M059J (cell line): ENCODE measurements at places on chromosomes 11 and 22. TPM values are rescaled to one million over a fixed set of nuclear protein-coding genes. Genes with fewer than 3 reads are reported as not detected.

- no peak for DNase-seq
These were observed 51.7 kb upstream of the RTL6 start for GRCh38 chr22:44549701-44550100.

Gene OR4C15
- not detected in 2 replicates for total RNA-seq

GRCh38 chr11:47485107-47485506, 36.2 kb upstream of the RAPSN start:
- no peak for DNase-seq

GRCh38 chr11:120909676-120910416, 114.1 kb upstream of the TBCEL start:
- no peak for DNase-seq

DNA sequence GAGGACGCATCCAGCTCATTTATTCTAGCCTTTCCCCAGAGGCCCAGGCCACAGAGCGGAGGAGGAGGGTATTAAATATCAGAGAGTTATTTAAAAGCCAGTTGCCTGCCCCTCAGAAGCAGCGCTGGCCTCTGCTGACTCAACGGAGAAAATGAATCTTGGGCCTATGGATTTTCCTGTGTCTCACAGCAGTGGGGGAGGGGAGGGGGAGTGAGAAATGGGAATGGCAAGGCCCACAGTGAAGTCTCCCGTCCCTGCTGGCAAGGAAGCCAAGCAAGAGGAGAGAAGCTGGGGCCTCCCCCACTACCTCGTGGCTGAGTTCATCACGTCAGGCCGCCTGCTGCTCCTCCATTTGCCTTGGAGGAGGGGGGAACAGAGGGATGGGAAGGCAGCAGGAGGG, 4.5 kb upstream of the TPBGL start:
- DNase-seq: no peak

Gene SCT
- not detected in 2 replicates for total RNA-seq

DNA sequence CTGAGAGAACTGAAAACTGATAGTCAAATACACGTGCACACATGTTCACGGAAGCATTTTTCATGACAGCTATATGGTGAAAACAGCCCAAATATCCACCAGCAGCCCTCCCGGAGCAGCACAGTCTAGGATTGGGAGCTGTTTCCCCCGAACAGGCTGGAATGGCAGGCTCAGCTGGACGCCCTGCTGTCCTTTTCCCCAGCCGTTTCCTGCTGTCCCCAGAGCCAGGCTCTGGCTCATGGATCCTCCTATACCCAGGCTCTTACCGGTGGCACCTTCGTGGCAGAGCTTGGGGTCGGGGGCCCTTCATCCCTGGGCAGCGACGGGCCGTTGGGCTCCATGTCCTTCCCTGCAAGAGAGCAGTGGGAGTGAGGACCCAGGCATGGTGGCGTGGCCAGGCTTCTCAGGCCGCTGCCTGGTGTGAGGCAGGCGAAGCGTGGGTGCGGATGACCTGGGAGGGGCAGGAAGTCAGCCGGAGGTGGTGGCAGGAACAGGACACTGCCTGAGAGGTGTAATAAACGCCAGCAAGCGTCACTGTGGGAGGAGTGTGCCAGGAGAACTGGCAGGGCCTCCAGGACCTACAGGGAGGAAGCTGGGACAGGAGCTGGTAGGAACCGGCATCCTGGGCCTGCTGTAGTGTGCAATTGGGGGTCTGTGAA, 38.8 kb downstream of the OSBPL5 start:
- no peak for DNase-seq

Gene ZP1
- 1.3 TPM in 1 of 2 replicates, not detected in the other for total RNA-seq

DNA sequence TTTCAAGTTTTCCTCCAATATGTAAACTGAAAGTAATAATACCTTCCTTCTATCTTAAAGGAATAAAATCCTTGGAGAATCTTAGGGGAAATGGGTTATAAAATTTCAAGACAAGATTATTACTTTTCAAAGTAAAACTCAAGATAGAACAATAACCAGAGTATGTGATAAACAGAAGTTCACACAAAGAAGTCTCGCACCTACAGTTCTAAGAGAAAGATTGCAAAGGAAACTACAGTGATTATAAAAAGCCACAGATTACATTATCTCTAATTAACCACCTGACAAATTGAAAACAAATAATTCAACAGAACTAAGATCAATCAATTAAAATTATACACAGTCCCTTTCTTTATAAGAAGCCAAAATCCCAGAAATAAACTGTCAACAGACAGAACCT, 34.0 kb downstream of the AMBRA1 start:
- no peak for DNase-seq

GRCh38 chr11:74288161-74288560, 23.3 kb downstream of the P4HA3 start:
- DNase-seq: peak; percentile 87

Gene TH
- total RNA-seq: 0.07 TPM in 1 of 2 replicates, not detected in the other

GRCh38 chr11:118870396-118871343, 13.0 kb upstream of the CXCR5 start:
- peak; percentile 37 for DNase-seq

- no peak for DNase-seq
These were observed 358.0 kb downstream of the CTTN start for GRCh38 chr11:70756341-70756740.

GRCh38 chr11:86699040-86699791, 26.8 kb upstream of the ME3 start:
- no peak for DNase-seq

Gene PLAAT5
- not detected in 2 replicates for total RNA-seq

- DNase-seq: peak; percentile 40
These were observed 7.6 kb downstream of the OR56A1 start for GRCh38 chr11:6022956-6023355.

Gene MUC6
- total RNA-seq: not detected in 2 replicates

DNA sequence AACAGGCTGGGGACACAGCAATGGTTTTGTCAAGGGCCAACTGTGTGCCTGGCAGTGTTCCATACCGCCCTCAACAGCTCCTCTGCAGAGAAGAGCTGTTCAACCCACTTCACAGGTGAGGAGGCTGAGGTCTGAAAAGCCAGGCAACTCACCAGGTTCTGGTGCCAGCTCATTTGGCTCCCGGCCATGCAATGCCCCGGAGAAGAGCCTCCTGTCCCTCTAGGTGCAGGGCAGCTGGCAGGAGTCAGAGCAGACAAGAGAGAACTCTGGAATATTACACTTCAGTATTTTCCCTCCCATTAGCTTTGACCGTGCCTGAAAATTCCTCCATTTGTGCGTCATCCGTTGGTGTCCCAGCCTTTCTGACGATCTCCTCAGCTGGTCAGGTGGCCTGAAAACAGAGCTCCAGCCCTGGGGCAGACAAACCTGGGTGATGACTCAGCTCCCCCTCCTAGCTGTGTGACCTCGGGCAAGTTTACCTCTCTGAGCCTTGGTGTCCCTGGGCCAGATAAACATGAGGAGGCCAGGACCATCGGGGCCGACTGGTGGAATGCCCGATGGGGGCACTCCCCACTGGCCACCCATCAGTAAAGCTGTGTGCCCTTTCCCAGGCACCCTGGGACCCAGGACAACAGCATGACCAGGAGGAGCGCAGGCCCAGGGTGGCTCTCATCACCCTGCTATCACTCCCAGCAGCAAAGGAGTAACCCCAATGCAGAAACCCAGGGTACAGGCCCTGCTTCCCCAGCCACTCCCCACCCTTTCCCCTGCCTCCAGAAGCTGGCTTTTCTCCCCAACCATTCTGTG, 9.6 kb upstream of the C1QTNF6 start:
- DNase-seq: peak; percentile 97

Gene OR52I1
- not detected in 2 replicates for total RNA-seq

Gene HIKESHI
- 94.4 and 98.2 TPM in 2 replicates for total RNA-seq

Gene SPON1
- total RNA-seq: 0.05 and 0.17 TPM in 2 replicates

DNA sequence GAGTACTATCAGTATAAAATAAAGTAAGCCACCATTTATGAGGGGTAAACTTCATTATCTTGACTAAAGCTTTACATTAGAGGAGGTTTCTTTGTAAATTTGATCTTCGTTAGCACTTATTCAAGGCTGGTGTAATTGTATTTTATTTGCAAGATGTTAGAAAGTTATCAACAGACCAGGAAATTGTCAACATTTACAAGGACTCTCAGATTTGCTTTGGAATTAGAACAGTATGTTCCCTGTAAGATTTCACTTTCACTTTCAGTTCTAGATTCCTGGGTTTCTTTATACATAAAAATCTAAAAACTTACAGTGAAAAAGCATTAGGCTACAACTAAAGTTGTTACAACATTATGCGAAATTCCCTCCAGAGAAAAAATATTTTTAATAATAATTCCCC, 4.6 kb upstream of the BIRC3 start:
- DNase-seq: peak; percentile 54

GRCh38 chr11:72989727-72990126, 152.4 kb downstream of the FCHSD2 start:
- DNase-seq: no peak

- no peak for DNase-seq
These were observed 29.0 kb downstream of the TRMU start for GRCh38 chr22:46364341-46365165.

DNA sequence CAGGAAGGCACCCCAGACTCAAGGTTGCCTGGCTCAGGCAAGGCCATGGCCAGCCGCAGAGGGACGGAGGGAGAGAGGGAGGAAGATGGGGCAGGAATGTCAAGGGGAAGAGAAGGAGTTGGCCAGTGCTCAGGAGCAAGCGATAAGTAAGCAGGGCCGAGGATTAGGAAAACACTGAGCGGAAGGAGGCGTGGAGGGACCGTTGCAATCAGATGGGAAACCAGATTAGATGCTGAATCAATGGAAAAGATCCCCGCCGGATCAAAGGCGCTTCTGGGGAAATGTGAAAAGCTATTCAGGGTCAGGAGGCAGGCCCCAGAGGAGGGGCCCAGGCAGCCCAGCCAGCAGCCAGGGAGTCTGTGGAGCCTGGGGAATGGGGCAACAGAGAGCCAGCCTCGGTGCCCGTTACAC, 26.6 kb upstream of the MYEOV start:
- no peak for DNase-seq

GRCh38 chr11:56010716-56011115, 16.3 kb upstream of the OR5F1 start:
- no peak for DNase-seq

DNA sequence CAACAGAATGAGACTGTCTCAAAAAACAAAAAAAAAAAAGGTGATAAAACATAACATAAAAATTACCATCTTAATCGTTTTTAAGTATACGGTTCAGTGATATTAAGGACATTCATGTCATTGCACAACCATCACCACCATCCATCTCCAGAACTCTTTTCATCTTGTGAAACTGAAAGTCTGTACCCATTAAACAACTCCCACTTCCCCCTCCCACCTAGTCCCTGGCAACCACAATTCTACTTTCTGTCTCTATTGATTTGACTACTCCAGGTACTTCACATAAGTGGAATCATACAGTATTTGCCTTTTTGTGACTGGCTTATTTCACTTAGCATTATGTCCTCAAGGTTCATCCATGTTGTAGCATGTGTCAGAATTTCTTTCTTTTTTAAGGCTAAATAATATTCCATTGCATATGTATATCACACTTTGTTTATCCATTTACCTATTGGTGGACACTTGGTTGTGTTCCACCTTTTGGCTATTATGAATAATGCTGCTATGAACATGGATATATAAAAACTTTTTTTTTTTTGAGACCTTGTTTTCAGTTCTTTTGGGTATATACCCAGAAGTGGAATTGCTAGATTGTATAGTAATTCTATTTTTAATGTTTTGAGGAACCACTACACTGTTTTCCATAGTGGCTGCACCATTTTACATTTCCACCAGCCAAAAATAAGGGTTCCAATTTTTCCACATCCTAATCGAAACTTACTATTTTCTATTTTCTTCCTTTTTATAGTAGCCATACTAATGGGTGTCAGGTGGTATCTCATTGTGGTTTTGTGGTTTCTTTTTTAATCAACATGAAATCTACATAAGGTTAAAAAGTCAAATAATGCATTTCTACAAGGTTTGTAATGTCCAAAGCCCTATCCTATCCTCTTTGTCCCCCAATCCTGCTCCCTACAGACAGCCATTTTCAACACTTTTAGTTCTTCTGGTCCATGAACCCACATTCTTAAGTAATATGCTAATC, 23.4 kb upstream of the PIK3C2A start:
- DNase-seq: no peak

- DNase-seq: peak; percentile 36
These were observed 67.9 kb upstream of the WNT7B start for GRCh38 chr22:46044621-46045458.

Gene TMEM45B
- total RNA-seq: not detected in 2 replicates

Gene MS4A7
- total RNA-seq: not detected in 2 replicates

DNA sequence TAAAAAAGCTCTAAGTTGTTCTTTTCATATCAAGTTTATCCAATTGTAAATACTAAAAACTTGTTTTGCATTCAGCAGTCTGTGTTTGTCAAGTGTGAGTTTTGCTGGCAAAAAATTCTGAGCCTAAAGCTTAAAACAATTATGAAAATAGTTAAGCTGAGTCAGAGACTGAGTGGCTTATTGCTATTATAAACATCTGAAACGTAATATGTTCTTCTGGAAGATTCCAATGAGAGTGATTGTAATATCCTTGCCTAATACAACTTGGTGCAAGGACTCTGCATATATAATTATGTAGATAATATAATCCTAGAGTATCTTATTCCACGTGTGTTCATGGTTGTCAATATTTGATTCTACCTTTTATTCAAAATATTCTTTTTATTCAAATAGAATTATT, 14.1 kb upstream of the NUP50 start:
- no peak for DNase-seq

Gene CCDC73
- total RNA-seq: not detected in 2 replicates

DNA sequence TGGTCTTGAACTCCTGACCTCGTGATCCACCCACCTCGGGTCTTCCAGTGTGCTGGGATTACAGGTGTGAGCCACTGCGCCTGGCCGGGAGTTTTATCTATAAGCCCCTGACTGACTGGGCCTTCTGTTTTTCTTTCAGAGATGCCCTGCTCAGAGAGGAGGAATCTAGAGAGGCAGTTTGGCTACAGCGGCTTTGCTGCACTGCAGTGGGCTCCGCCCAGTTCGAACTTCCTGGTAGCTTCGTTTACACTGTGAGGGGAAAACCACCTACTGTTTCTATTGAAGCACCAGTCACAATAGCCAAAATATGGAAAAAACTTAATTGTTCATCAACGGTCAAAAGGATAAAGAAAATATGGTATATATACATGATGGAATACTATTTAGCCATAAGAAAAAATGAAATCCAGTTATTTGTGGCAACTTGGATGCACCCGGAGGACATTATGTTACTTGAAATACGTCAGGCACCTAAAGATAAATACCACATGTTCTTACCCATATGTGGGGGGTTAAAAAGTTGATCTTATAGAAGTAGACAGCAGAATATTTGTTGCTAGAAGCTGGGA, 31.9 kb upstream of the FAM181B start:
- DNase-seq: no peak

DNA sequence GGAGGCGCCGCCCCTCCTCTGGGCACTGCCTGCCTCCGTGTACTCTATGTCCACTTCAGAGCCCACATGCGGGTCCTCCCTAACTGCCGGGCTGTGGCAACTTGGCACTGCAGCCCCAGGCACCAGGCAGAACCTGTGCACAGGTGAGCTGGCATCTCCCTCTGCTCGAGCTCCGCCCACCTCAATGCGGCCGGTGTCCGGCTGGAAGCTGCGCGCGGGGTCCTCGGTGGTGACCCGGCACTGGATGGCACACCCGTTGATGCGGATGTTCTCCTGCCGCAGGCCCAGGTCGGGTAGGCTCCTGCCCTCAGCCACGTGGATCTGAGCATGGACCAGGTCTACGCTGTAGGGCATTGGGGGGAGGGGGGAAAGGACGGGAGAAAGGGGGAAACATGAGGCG, 9.1 kb downstream of the LRFN4 start:
- DNase-seq: no peak

Gene SCGB1C1
- not detected in 2 replicates for total RNA-seq

GRCh38 chr11:66328031-66328301, 8.3 kb downstream of the RIN1 start:
- DNase-seq: no peak

Gene FGF3
- not detected in 2 replicates for total RNA-seq

GRCh38 chr11:19512618-19513017, 200.0 kb upstream of the NAV2 start:
- no peak for DNase-seq

Gene GLYATL2
- 6.3 and 14.5 TPM in 2 replicates for total RNA-seq
